ENCODE measurements at places on chromosomes 4 and X.

GRCh38 chrX:148573119-148573518, 72.7 kb downstream of the AFF2 start:
- no peak for DNase-seq

- DNase-seq, result no peak
These were observed 33.9 kb upstream of the ADGRG2 start for GRCh38 chrX:19156186-19156585.

DNA sequence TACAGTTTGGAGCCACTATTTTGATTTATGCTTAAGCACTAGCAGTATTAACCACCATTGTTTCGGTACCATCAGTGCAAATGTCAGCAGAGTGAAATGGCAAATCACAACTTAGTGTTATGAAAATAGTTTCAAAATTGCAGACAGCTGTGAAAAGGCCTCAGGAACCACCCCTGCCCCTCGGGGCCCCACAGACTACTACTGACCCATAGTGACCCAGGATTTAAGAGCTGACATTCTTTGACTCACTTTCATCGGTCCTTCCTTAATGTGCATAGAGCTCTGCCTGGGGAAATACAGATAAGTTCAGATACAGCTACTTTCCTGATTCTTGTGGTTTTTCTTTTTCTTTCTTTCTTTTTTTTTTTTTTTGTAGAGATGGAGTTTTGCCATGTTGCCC, 3.3 kb upstream of the BBS7 start:
- DNase-seq, result no peak

DNA sequence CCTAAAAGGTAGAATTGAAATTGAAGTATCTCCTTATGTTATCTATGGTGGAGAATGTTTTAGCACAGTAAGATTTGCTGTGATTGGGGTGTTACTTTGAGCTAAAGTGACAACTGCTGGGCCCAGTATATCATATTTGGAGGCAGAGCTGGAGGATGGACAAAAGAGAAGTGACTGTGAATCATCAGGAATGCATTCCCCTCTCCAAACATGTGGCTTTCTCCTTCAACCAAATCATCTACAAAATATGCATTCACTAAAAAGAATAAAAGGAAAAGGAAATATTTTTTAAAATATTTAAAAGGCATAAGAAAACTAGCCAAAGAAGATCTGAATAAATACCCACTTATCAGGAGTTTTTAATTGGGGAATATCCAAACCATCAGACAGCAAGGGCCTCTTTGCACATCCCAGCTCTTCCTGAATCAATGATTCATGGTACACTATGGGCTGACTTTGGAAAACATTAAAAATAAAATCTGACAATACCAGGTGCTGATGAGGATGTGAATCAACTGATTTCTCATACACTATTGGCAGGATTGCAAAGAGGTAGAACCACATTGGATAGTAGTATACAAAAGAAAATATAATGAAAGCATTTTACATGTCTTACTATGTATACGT, 671.7 kb upstream of the NR3C2 start:
- DNase-seq, result peak; percentile 1

- DNase-seq, result no peak
These were observed 14.7 kb downstream of the SLIT2 start for GRCh38 chr4:20266215-20267082.

DNA sequence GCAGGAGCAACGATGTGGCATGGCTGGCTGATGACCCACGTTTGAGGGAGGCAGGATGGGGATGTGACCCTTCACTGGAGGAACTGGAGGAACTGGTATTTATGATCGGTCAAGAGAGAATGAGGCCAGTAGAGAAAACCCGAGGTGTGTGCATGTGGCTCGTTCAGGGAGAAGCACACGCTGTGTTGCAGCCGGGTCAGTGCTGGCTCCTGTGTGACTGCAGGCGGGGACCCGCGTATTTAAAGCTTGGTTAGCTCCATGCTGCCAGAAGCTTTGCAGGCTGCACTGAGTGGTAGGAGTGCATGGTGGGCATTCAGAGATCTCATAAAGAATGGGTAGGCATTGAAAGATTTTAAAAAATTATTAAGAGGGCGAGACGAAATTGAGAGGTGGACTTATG, 52.1 kb downstream of the NELFA start:
- DNase-seq, result no peak

- no peak for DNase-seq
These were observed 500.2 kb downstream of the IDS start for GRCh38 chrX:149004936-149005335.

- no peak for DNase-seq
These were observed 33.1 kb downstream of the KDM6A start for GRCh38 chrX:44906041-44906440.

DNA sequence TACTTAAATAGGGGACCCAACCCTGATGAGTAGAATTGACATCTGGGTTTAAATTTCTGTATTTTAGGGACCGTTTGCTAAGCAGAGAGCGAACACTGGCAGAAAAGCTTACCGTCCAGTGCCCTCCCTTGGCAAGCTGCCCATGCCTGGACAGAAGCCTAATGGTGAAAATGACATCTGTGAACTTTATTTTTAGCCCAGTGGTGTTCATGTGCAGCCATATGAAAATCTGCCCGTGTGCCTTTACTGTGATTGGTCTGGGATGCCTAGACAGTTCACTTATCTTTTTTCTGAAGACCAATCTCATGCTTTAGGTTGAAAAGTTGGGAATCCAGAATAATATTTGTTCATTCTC, 1.1 kb downstream of the STBD1 start:
- DNase-seq, result no peak

DNA sequence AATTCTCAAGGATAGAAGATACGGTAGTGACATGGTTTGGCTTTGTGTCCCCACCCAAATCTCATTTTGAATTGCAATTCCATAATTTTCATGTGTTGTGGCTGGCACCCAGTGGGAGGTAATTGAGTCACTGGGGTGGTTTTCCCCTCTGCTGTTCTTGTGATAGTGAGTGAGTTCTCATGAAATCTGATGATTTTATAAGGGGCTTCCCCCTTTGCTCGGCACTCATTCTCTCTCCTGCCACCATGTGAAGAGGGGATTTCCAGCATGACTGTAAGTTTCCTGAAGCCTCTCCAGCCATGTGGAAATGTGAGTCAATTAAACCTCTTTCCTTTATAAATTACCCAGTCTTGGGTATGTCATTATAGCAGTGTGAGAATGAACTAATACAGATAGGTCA, 8.5 kb upstream of the SPANXN4 start:
- no peak for DNase-seq

DNA sequence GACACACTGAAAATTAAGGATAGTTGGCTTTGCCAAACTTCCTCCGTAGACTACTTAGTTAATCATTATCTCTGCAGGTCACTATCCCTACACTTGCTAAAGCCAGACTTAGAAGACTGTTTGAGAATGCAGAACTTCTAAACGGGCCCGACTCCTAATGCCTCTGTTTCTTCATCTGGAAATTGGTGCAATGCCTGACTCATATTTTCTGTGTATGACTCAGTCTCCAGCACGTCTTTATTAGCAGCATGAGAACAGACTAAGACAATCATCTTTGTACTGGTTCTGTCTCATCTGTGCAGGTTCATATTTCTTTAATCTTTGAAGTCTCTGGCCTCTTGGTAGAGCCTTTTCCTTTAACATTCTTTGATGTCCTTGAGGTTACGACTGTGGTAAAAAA, 411.9 kb upstream of the ACTRT1 start:
- DNase-seq, result no peak

DNA sequence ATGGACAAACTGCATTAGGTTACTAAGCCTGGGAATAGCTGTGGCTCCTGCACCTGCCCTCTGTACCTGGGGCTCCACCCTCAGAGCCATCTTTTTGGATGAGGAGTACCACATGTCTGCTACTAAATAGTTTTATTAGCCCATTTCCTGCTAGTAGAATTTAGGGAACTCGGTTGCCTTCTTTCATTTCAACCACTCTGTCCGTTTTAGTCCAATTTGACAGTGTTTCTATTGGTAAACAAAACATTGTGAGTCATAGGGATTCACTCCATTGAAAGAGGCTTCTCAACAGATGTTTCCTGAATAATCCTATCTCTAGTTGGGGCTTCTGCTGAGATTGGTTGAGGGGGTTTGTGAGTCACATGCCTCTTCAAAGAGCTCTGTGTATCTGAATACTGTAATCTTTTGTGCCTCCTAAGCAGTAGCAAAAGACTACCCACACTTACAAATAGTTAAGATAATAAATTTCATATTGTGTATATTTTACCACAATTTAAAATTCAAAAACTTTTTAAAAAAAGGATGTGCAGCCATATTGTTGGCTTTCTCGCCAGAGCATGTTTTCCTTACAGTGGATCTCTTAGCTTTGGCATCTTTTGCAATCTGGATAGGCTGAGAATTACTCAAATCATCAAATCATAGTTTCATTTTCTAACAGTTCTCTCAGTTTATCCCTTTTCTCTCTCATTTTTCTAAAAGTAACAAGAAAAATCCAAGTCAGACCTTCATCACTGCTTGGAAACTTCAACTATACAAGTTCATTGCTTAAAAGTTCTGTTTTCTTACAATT, 9.9 kb downstream of the FAM200B start:
- peak; percentile 18 for DNase-seq

GRCh38 chrX:37776283-37776986, 3.4 kb upstream of the CYBB start:
- no peak for DNase-seq

DNA sequence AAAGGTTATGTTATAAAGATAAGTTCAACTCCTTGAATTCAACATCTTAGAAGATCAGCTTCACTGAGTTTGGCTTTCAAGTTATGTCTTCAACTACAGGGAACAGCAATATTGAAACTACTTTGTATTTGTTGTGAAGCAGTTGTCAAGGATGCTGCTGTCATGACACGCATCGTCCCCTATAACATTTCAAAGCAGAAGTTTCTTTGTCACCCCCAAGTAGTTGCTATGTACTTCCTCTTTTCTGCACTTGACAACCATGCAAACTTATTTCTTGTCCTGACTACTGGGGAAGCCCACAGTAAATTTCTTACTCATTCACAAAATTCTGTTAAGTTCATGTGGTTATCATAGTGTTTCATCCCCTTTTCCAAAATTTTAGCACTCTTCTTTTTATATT, 14.3 kb downstream of the ANTXR2 start:
- DNase-seq, result no peak

DNA sequence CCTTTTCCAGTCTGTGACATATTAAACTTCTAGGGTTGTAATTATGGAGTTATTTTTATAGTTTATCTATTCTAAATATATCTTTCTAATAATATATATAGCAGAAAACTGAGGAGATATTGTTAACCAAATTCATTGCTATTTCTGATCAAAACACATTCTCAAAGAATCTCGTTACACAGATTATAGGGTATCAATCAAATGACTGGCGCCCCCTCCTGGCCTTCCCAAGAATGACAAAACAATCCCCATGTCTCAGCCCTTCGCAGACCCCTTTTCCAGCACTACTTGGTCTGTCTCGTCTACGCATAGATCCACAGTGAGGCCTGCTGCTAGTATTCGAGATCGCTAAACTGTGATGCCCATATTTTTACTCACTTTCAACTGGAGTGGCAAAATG, 209.3 kb downstream of the GPC3 start:
- peak; percentile 3 for DNase-seq

DNA sequence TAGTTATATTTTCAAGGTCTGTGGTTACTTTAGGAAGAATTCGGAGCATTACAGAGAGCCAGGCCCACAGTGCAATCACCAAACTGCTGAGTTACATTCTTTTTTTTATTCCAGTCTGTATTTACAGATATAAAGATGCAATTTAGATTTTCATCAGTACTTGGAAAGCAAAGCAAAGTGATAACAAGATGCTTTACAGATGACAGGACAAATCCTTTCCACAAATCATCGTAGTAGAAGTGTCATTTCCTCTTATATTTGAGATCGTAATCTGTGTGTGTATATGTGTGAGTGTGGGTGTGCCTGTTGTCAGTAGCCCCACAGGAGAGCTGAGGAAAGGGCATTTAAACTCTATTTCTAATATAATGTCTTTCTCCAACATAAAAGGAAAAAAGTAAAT, 1893.7 kb downstream of the STIM2 start:
- DNase-seq, result no peak

- no peak for DNase-seq
These were observed 52.3 kb upstream of the HOPX start for GRCh38 chr4:56733352-56733751.

DNA sequence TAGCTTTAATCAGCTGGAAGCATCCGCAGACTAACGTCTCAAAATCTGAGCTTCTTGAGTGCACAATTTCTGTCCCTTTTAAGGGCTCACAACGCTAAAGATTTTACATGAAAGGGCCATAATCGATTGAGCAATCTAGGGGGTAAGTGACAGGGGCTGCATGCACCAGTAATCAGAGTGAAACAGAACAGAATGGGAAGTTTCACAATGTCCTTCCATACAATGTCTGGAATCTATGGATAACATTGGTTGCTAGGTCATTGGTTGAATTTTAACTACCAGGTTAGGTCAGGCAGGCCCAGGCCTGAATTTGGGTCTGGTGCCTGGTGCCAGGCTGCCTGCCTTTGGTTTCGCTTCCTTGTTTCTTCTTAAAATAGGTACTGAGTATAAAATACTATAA, 42.0 kb upstream of the MTMR8 start:
- DNase-seq, result no peak

GRCh38 chr4:186095406-186095805, 9.1 kb upstream of the FAM149A start:
- no peak for DNase-seq

- no peak for DNase-seq
These were observed 125.1 kb downstream of the ARX start for GRCh38 chrX:24890677-24891076.

Data from SW 1271 (cell line).